ENCODE measurements at places on chromosomes 3 and 15. TPM values are rescaled to one million over a fixed set of nuclear protein-coding genes. Genes with fewer than 3 reads are reported as not detected.

CHP1 gene
- 81.5 TPM for total RNA-seq

MORC1 gene
- total RNA-seq = not detected

WNT5A gene
- total RNA-seq = 12.0 TPM

FILIP1L gene
- total RNA-seq = 0.05 TPM

FSIP1 gene
- 0.52 TPM for total RNA-seq

ASB14 gene
- not detected for total RNA-seq

UBE2E2 gene
- 27.4 TPM for total RNA-seq

MESD gene
- total RNA-seq = 18.6 TPM

CILP gene
- not detected for total RNA-seq

- no peak for DNase-seq
Measured at GRCh38 chr3:184260724-184261269, 556 bp downstream of the CAMK2N2 start.

DNA sequence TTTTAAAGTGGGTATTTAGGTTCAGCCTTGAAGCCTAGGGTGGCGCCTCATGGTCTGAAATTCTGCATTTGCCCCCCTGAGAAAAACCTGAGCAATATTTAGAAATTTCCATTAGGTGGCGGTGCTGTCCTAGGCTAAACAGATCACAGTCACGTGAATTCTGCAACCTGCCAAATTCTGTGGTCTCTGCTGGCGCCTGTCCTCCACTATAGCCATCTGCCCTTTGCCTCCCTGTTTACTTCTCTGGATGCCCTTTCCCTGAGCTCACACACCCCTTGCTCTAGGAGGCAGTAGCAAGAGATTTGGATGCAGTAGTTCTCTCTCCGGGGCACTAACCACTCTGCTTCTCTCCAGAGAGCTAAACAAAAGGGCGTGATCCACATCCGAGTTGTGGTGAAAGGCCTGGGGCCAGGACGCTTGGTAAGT is 9.1 kb downstream of the MRPS11 start:
- peak; percentile 40 for DNase-seq

DNA sequence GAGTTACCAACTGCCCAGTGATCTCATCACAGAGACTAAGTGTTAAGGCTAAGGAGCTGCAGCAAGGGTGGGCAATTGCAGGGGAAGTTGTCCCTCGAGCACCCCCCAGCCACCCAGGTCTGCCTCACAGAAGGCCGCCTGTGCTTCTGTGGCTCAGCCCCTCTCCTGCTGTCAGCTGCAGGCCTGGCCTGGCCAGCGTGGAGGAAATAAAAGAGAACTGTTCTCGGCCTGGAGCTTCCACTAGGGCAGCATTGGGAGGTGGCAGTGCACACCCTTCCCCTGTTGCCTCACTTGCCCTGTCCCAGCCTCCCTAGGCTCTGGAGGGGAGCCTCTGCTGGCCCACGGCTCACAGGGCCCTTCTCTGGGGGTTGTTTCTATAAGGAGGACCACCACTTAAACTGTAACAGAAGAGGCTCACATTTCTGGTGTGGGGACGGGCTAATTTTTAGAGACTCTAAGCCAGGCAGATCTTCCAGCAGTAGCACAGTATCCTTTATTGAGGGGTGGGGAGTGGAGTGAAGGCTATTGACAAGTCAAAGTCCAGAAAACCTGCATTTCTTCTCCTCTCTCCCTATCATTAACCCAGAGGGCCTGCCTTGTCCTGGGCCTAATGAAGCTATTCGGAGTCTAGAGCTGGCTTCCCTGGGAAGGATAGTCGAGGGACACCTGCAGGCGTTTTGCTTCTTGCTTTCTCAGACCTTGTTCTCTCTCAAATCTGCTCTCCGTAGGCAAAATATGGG is 75.6 kb upstream of the ADPGK start:
- no peak for DNase-seq

GRCh38 chr3:183287301-183287971 is 34.4 kb downstream of the B3GNT5 start:
- DNase-seq = peak; percentile 56

DNA sequence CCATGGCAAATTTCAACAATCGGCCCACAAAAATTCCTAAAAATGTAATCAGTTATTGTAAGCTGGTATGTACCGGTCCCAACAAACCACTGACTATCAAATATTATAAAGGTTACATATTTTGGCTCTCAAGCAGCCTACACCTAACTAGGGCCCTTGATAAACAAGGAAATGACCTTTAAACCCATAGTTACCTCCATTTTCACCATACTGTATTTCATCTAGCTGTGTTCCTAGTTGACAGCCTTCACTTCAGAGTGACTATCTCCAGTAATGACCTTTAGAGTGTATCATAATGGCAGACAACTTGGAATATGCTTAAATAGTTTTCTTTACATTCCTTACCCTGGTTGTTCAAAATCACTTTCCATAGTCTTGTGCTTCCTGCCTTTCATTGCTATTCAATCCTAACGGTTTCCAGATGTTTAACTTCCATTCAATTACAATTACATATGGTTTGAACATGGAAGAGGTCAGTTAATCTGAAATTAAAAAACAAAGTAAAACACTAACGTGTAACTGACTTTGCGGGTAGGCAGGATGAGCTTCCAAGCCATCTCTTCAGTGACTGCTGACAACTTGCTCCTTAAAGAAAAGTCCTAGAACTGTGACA is 111.9 kb upstream of the TSC22D2 start:
- no peak for DNase-seq

GRCh38 chr15:64138331-64138941 is 13.1 kb upstream of the SNX22 start:
- DNase-seq = no peak

DNA sequence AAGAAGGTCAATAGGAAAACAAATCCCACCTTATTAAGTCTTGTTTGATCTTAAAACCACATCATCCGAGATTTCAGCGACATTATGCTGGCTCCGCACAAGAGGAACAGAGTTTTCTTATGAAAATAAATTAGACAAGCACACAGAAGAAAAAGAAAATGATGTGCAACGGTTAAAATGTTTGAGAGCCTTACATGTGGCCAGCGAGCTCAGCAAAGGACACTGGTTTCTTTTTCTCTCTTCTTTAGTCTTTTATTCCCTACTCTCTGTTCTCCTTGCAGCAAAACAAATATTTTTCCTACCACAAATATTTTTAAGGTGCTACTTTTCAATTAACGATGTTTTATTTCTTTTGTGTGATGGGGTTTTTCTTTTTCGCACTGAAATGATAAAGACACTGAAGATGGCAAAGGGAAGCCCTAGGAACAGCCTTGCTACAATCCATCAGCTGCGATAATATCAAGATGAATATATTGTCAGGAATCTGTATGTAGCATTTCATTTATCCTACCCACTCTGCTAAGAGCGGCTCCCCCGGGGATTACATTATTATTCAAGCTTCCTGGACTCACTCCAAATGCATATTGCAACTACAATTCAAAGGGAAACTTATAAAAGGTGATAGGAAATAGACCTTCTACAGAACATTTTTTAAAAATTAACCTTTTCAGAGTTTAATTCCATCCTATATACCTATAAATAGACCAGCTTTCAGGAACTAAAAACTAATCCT is 72.9 kb downstream of the ANXA2 start:
- no peak for DNase-seq

DNA sequence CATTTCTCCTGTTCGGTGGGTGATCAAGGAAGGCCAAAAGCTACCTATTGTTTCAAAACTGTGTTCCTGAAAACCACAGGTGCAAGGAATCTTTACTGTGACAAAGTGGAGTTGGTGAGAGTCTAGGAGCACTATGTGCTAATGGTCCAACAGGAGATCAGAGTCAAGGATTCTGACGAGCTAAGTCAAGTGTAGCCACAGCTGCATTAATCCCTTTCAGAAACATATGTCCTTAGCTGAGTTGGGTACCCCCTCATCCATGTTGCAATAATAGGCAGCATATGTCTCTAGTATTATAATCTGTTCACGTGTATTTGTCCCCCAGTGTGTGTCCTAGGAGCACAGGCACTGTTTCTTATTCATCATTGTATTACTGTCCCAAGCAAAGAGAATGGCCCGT is 1.7 kb downstream of the VPS39 start:
- DNase-seq = no peak

- DNase-seq = no peak
Measured at GRCh38 chr3:196246612-196247308, 30.4 kb downstream of the SLC51A start.

GRCh38 chr3:33799202-33799551 is 747 bp downstream of the PDCD6IP start:
- DNase-seq = no peak

- DNase-seq = no peak
Measured at GRCh38 chr3:58531956-58532355, 5.0 kb downstream of the ACOX2 start.

GRCh38 chr15:81072551-81072950 is 61.5 kb upstream of the CFAP161 start:
- no peak for DNase-seq

DNA sequence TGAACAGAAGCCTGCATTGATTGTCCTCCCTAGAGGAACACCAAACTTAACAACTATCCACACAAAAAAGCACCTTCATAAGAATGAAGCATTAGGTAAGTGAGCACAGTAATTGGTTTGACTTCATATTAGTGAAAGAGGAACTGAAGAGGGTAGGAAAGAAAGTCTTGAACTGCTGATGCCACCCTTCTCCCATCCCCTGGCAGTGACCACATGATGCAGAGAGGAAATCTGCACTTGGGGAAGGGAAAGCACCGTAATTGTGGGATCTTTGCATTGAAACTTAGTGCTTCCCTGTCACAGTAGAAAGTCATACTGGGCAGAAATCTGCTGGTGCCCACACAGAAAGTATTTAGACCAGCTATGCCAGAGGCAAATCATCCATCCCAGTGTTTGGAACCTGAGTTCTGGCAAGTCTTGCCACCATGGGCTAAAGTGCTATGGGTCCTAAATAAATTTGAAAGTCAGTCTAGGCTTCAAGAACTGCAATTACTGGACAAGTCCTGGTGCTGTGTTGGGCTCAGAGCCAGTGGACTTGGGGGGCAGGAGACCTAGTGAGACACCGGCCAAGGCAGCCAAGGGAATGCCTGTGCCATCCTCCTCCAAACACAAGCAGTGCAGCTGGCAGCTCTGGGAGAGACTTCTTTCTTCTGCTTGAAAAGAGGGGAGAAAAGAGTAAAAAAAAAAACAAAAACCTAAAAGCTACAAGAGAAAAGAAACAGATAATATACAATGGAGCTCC is 63.6 kb downstream of the SLC15A2 start:
- no peak for DNase-seq

GRCh38 chr3:126213379-126214028 is 33.1 kb upstream of the ALDH1L1 start:
- no peak for DNase-seq

- no peak for DNase-seq
Measured at GRCh38 chr15:38626443-38627050, 61.9 kb upstream of the RASGRP1 start.

GRCh38 chr15:39976291-39977274 is 42.7 kb downstream of the EIF2AK4 start:
- no peak for DNase-seq

- peak; percentile 25 for DNase-seq
Measured at GRCh38 chr3:98901119-98901391, 440 bp downstream of the DCBLD2 start.

DNA sequence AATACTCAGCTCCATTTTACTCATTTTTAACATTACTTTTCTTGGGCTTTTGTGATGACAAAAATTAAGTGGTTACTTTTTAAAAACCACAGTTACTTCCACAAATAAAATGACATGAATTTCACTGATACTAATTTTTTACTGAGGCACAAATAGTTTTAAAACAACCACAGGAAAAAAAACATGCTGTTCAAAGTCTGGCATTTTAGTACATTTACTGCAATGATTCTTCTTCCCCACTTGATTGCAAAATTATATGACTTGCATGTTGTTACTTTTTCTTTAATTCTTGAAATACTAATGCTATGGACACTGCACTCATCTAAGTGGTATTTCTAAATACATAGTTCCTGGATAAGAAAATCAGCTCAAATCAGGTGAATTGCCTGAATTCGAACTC is 24.8 kb upstream of the SLMAP start:
- no peak for DNase-seq

GRCh38 chr15:25427861-25428260 is 11.0 kb downstream of the UBE3A start:
- no peak for DNase-seq
